ENCODE measurements at places on chromosomes 13 and 19.
A peak's percentile ranks its signal among the peaks of the same experiment; 100 is the strongest.

DNA sequence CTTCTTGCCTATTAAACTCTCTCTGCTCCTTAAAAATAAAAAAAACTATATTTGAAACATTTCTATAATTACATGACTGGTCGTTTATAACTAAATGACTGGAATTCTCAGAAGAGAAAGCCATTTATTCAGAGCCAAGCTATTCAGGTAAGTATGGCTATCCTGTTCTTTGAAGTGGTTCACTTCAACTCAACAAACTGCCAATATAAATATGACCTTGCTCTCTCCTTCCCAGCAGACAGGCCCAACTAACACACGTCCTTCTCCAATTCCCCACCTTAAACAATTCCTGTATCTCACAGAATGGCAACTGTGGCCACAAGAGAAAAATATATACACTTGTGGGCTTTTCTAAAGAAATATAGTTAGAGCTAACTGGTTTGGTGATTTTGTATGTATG is 153.9 kb downstream of the MIPEP start:
- no peak for DNase-seq

- no peak for DNase-seq
These were observed 45.4 kb downstream of the WDFY2 start for GRCh38 chr13:51629491-51630287.

DNA sequence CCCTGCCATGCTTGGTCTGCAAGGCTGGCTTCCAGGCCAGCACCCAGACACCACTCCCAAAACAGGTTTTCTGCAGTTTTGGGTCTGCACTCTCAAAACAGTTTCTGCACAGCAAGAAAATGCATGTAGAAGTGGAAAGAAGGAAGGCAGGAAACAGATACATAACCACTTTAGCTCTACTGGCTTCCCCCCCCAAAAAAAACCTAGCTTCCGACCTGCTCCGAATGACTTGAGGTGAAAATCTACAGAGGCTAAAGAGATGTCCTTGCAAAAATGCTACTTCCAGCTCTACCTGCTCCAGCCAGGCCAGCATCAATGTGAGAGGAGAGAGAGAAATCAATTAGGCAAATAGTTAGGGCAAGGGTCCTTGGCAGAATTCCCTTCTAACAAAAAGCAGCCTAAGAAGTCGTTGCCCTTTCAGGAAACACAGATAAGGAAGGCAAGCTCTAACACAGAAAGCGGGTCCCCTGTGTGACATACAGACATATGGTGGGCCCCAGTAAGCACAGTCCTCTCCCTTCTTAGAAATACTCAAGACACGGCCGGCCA is 3.4 kb downstream of the C19orf12 start:
- DNase-seq: no peak

DNA sequence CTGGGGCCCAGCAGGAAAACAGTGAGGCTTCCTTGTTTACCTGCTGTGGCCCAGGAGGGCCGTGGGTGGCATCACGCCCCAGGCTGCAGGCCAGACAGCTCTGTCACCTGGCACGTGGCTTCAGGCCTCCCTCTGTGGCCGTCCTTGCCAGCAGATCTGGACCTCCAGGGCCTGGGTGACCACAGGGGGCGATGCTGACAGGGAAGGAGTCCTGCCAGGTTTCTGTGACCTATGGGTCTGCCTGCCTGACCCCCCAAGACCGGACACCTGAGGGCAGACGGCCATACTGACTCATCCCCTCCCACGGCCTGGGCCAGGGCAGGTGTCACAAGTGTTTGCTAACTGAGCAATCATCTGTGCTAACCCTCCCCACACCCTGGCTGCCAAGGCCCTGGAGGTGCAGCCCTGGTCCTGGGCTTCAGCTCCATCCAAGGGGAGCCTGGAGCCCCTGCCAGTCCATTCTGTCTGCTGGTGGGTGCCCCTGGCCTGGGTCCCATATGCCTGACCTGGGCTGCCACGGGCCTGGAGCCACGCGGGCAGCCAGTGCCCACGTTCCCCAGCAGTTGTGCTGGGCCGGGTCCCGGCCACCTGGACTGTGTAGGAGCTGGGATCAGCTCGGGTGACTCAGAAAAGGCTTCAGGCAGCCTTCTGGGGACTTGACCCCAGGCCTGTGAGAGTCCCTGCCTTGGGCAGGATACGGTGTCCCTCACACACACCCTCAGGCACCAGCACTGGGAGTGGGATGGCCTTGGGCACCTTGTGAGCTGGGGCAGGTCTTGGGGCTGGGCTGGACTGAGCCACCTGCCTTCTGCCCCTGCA is 3.7 kb downstream of the CDC34 start:
- DNase-seq: no peak

- no peak for DNase-seq
These were observed 2.8 kb downstream of the SEMA6B start for GRCh38 chr19:4556597-4557127.

GRCh38 chr19:18298601-18299000 is 17.2 kb upstream of the JUND start:
- DNase-seq: no peak

- DNase-seq: peak; percentile 41
These were observed 772 bp downstream of the GPC6 start for GRCh38 chr13:93227280-93227877.

- no peak for DNase-seq
These were observed 44.4 kb upstream of the NPAS1 start for GRCh38 chr19:46975011-46975924.

DNA sequence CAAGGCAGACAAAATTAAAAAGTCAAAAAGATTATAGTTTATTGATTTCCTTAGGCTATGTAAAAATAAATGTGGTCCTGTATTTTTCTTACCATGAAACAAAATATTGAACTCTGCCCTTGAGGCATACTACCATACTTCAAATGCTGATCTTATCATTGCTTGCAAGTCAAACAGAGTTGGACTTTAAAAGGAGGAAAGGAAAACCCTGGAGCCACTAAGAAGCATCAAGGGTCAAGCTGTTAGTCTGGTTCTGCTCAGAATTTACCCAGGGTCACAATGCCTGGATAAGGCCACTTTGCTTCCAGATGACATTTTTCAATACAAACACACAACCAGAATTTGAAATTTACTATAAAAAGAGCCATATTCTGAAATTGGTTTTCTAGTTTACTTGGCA is 2.2 kb upstream of the FREM2 start:
- no peak for DNase-seq

- no peak for DNase-seq
These were observed 22.4 kb downstream of the RFXAP start for GRCh38 chr13:36841391-36841790.

DNA sequence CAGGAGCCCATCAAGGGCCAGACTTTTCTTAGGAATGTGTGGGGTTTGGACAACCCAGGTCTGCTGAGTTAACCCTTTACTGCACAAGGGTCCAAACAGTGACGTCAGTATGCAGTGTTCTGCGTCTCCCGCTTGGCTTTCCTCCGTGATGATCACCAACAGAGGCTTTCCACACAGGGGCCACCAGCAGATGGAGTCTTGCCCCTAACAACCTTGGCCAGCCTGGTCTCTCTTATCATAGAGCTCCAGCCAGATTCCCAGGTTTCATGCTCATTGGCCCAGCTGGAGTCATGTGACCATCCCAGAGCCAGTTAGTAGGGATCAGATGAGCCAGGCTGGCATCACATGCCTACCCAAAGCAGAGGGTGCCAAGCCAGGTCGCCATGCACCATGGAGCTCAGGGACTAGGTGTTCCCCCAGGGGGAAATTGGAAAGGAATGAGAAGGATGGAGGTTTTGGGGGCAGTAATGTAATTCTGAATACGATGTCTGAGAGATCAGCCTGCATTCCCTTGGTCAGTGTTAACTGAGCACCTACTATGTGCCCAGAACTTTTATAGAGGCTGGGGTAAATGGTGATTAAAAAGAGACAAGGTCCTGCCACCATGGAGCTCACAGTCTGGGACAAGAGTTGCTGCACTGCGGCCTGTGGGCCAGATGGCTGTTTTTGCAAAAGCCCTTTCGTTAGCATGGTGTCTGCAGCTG is 61.2 kb downstream of the MYH14 start:
- DNase-seq: no peak

- DNase-seq: no peak
These were observed 535 bp downstream of the CDKN2D start for GRCh38 chr19:10568062-10568825.

DNA sequence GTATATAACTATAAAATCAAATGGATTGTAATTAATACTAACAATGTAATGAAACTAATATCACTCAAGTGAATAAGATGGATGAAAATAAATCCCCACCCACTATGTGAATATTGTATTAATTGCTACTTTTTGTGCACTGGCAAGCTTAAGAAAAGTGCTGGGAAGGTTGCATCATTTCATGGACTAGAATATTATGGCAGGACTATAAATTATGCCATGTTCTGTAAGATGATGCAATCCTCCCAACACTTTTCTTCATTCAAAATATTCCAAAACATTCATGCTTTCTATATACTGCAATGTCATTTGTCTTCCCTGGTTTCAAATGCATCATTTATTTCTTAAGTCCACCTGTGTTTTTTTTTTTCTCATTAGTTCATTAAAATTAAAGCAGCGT is 457.6 kb upstream of the GPC6 start:
- no peak for DNase-seq

DNA sequence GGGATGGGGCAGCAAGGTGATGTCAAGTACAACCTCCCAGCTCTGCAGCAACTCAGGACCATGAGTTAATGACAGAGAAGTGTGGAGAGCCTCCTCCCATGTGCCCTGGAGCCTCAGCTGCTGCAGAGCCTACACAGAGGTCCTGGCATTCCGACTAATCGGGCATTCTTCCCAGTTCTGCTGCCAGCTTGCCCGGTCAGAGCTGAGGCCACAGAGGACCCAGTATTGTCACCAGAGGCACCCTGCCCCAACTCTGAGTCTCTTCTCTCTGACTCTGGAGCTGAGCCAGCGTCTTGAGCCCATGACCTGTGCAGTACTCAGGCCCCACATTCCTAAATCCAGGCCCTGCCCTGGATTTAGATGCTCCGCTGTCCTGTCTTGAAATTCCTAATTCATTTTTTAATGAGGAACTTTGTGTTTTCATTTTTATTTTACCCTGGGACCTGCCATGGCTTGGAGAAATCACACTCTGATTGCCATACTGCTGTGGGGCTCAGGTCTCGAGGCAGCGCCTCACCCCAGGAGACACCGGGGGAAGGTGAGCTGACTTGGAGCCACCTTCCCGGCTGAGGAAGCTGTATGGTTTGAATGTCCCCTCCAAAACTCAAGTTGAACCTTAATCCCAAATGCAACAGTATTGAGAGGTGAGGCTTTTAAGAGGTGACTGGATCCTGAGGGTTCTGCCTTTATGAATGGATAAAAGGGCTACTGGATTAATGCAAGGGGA is 144.9 kb upstream of the ZNF507 start:
- DNase-seq: no peak

GRCh38 chr19:50713556-50714236 is 5.9 kb downstream of the SHANK1 start:
- DNase-seq: no peak

- no peak for DNase-seq
These were observed 25.9 kb upstream of the NAPA start for GRCh38 chr19:47540748-47541147.

Data from GDM1 (cell line).